ENCODE measurements at places on chromosomes 12 and 14.

- no peak for DNase-seq
Measured at GRCh38 chr12:64566122-64566521, 44.2 kb upstream of the RASSF3 start.

DNA sequence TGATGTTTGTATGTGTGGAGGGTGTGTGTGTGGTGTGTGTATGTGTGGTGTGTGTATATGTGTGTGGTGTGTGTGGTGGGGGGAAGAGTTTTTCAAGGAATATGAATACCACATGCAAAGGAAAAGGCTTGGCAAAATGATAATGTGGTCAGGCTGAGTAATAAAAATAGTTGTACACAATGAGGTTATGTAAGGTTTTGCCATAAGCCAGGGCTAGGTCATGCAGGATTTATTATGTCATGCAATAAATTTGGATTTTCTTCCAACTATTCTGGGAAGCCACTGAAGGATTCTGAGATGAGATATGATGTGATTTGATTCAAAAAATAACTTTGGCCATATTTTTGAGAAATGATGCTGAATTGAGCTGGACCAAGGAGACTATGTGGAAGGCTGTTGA, 1191.6 kb upstream of the SEL1L start:
- no peak for DNase-seq

DNA sequence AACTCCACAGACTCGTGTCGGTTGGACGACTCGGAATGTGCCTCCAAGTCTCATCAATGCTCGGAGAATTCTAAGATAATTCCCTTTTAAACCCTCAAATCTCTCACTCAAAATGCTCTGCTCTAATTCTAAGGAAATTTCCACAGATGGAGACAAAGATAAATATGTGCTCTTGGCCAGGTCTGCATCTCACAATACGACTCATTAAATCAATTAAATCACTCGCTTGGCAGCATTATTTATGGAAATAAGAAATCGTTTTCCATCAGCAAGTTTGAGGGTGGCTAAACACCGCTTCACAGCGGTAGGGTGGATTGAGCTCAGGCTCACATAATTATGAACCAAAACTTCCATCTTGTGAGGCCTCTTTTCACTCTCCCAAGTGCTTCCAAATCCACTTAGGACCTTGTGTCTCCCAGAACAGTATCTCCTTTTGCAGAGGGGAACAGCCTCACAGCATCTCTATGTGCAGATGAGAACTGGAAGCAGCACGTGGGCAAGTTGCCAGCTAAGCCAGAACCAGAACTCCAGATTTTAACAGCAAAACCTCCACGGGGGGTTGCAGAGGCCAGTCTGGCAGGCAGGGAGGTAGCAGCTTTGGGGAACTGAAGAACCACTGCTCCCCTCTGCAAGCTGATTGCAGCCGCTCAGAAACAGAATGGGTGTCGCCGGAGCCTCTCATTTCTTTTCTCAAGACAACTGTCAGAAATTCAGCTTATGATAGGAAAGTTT, 43.8 kb downstream of the RIMBP2 start:
- DNase-seq, result peak; percentile 51

DNA sequence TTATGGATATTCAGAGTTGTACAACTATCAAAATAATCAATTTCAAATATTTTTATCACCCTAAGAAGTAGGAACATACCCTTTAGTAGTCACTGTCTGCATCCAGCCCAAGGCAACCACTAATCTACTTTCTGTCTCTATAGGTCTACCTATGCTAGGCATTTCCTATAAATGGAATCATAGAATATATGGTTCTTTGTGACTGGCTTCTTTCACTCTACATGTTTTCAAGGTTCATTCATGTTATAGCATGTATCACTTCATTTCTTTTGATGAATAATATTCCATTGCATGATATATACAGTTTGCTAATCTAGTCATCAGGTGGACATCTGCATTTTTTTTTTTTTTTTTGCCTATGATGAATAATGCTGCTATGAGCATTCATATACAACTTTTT, 112.4 kb downstream of the PPP1R12A start:
- DNase-seq, result no peak

- no peak for DNase-seq
Measured at GRCh38 chr12:130764475-130765185, 48.5 kb upstream of the RIMBP2 start.

DNA sequence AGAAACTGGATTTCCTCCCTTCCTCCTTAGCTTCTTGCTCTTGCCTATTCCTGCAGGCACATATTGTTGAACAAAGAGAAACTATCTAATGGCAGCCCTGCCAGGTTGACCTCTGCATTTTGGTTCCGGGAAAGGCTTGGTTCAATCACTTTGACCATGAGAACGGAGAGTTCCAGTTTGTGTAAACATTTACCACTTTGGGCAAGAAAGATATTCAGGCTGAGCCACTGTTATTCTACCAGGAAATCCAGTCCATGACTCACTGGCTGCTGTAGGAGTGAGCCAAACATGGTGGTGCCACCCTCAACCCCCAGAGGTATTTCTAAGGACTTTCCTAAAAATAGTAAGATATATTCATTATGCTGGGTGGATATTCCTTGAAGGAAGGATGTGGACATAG, 242.2 kb upstream of the OR4E1 start:
- DNase-seq, result no peak

DNA sequence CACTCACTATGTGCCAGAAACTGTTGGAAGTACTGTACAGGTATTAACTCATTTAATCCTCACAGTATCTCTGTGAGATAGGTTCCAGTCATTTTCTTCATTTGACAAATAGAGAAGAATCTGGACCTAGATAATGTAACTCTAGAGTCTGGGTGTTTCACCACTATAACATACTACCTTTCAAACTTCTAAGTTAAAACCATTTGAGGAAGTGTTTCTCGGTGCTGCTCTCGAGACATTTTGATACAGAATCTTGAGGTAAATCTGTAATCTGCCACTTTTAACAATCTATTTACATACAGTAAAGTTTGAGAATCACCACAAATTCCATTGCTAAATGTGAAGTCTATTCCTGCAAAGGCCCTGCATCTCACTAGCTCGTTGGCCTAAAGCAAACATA, 8.8 kb downstream of the OLR1 start:
- DNase-seq, result no peak

DNA sequence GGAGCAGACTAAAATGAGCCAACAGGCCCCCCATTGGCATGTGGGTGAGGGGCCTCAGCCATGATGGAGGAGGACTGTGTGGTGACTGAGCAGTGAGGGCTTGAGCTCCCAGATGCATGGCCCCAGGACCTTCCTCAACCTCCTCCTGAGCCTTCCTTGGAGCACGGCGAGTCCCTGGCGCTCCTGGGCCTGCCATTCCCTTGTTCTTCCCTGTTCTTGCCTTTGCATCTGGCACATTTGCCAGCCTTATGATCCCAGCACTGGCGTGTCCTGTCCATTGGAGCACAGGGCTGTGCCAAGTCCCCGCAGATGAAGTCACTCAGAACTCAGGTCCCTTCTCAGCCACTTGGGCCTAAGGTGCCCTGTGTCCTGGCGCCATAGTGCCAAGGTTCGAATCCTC, 40.3 kb upstream of the MEG3 start:
- DNase-seq, result no peak

GRCh38 chr14:34331728-34332623, 130.1 kb downstream of the SPTSSA start:
- peak; percentile 71 for DNase-seq

DNA sequence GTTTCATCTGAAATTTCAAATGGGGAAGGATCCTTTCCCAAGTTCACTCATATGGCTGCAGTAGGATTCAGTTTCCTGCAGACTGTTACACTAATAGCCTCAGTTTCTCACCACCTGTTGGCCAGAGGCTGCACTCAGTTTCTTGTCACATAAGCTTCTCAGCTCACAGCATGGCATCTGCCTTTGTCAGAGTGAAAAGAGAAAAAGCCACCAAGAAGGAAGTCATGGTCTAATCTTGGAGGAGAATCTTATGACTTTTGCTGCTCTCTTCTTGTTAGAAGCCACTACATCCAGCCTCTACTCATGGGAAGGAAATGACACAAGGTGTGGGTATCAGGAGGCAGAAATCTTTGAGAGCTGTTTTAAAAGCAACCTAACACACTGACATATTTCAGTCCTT, 39.4 kb upstream of the BTG1 start:
- no peak for DNase-seq

All from NCI-H1694 treated with DMSO at 0.1 percent for 48 hours (cell line).